Frontal cortex (tissue), 4 donors: ENCODE measurements at places on chromosomes 5 and 9.

DNA sequence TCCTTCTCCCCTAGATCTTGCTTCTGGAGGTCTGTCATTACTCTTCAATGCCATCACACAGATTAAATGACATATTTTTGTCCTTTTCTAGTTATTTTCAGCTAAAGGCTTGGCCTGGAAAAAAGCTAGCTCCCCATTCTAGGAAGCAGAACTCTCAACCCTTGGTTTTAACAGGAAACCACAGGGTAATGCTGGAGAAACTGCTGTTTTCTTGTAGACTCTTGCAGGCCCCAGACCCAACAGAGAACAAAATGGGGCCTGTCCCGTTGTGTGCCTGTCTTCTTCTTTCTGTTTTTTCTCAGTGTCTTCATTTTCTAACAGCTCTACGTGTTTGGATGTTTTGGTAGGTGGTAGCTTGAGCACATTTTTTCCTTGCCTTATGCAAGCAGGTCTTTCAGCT, 21.5 kb downstream of the DCANP1 start:
- no peak for DNase-seq

DNA sequence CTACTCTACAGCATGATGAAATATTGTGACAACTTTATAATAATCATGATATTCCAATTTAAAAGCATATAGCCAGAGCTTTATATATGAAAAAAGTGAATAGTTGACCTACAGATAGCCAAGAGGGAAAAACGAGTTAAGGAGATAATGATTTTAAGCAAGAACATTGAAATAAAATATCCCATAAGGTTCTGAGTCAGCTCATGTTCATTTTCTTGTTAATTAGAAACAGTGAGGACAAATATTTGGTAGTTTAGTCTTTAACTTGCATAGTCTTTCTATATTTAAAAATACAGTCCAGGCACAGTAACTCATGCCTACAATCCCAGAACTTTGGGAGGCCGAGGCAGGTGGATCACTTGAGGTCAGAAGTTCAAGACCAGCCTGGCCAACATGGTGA, 55.8 kb upstream of the CDH6 start:
- no peak for DNase-seq

GRCh38 chr9:137295238-137295811, 6.7 kb downstream of the NRARP start:
- DNase-seq: peak; percentile 89

DNA sequence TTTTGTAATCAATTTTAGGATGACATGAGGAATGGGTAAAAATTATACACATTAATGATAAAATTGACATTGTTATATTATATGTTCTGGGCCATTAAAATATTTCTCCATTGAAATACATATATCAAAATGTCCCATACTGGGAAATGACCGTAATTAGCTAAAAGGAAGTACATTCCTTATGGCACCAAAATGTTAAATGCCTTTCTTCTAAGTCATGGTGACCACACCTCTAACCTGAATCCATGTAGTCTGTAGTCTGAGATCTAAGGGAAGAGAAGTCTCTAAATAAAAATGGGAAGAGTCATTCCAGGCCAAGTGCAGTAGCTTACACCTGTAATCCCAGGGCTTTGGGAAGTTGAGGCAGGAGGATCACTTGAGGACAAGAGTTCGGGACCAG, 10.0 kb upstream of the GDA start:
- DNase-seq: no peak

DNA sequence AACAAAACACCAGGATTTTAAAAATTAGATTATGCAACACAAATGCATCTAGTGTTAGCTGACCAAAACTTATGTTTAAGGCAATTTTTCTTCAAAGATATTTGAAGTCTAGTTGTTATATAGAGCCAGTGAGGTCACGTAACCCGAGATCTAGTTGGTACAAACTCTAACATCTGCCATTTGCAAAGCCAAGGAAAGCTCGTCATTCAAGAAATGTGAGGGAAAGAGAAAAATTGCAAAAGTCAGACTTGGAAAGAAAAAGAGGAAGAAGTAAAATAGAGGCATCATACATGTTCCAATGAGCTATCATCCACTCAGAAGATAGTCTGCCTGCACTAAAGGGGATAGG, 293.4 kb upstream of the PUM3 start:
- DNase-seq: no peak
